Ascending aorta (tissue), 2 donors: ENCODE measurements at places on chromosomes 3 and 15. TPM values are rescaled to one million over a fixed set of nuclear protein-coding genes. Genes with fewer than 3 reads are reported as not detected.

- DNase-seq, result no peak
Measured at GRCh38 chr15:52361494-52361893, 65.9 kb upstream of the MYO5C start.

DNA sequence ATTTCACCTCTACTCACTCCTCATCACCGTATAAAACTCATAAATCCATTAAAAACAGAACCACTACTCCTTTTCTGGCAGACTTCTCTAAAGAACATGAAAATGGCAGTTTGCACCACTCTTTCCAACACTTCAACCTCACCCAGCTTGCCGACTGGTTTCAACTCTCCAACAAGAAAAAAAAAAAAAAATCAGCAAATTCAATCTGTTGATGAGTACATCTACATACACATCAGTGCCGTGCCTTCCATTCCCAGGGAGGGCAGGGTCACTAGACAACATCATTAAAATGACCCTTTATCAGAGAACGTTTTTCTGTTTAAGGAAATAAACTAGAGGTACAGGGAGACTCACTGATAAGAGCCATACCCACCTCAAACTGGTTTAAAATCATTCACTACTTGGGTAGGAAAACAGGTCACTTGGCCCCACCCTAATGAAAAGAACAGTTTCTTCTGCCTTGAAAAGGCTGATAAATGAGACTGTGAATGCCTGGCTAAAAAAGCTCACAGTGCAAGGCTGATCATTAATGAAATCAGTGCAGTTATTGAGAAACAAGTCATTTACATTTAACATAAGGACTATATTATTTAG lies 6.0 kb downstream of the ANXA2 start:
- peak; percentile 41 for DNase-seq

The SSUH2 gene
- total RNA-seq, result not detected

GRCh38 chr15:74787251-74788041 lies 5.6 kb downstream of the CSK start:
- DNase-seq, result peak; percentile 81

The SPESP1 gene
- total RNA-seq, result 6.1 TPM

The PARP15 gene
- not detected for total RNA-seq

- no peak for DNase-seq
Measured at GRCh38 chr3:29614954-29615353, 334.1 kb downstream of the RBMS3 start.

The FEZF2 gene
- total RNA-seq, result not detected

DNA sequence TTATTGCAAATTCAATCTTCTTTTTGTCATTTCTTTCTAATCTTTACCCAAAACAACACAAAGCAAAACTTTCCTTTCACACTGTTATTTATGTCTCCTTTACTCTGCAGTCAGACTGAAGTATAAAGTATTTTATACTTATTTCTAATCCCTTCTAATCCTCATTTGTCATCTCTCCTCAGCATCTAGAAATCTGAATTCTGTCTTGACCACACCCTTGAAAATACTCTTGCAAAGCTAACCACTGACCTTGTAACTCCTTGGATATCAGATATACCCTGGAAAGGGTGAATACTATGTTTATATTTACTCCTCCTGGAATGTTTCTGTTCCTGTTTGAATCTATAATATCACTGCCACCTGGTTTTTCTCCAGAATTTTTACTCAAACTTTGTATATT lies 481.1 kb downstream of the ZNF385D start:
- no peak for DNase-seq

DNA sequence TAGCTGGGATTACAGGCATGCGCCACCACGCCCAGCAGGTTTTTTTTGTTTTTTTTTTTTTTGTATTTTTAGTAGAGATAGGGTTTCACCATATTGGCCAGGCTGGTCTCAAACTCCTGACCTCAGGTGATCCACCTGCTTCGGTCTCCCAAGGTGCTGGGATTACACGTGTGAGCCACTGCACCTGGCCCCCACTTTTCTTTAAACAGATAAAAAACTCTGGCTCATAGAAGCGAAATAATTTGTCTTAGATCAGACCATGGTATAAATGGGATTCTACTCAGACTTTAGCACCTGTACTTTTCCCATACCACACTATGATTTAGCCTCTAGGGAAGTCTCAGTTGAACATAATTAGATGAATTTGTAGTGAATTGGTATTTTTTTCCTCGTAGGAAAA lies 182.4 kb downstream of the AKAP13 start:
- DNase-seq, result no peak

The PDE8A gene
- total RNA-seq, result 22.9 TPM

DNA sequence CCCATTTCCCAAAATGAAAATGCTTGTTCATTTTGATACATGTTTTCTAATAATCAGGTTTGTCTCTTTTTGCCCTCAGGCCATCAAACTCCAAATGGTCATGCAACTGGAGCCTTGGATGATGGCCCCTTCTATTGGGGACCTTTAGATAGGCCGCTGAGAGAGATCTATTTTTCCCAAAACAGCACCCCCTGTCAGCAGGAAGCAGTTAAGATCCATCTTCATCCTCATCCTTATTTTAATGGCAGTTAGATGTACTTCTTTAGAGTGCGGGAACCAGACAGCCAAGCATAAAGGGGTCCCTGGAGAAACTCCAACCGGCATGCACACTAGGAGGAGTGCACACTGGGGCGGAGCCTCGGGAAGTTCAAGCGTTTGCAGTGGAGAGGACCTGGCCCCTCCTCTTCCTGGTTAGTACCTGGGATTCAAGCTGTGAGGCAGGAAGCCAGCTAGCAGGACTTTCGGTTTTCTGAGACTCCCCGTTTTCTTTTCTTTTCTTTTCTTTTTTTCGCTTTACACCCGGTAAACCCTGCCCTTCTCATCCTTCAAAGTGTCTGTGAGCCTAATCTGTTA lies 31.9 kb upstream of the STRIT1 start:
- DNase-seq, result no peak

GRCh38 chr3:55626279-55626665 lies 139.2 kb upstream of the WNT5A start:
- DNase-seq, result no peak

The LSAMP gene
- 0.11 TPM for total RNA-seq

The PTH1R gene
- total RNA-seq, result 10.3 TPM

DNA sequence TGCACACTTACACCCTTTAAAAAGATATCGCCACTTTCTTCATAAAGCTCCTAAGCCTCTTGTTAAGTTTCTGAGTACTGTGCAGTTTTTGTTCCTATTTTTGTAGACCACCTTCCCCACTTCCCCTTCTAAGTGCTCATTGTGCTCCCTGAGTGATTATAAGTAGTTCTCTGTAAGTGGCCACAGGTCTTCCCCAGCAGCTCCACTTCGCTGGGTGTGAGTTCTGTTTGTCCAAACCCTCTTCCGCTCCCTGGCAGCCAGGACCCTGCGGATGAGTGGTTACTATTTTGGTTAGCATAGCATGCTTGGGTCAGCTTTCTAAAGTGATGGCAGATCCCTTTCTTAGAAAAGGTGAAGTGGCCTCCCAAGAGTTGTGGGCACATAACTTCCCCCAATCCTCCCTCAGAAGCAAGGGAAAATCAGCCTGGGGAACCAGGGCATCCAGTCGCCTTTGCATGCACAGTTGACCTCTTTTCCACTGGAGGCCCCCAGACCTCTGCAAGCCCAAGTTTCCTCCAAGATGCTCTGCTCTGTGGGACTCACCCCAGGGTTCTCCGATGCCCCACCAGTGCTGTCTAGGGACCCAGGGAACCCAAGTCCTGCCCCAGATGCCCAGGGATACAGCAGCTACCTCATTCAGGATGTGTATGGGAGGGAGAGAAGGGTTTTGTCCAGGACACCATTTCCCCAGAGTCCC lies 69.6 kb downstream of the ATP10A start:
- no peak for DNase-seq

The SH2D7 gene
- total RNA-seq, result not detected

DNA sequence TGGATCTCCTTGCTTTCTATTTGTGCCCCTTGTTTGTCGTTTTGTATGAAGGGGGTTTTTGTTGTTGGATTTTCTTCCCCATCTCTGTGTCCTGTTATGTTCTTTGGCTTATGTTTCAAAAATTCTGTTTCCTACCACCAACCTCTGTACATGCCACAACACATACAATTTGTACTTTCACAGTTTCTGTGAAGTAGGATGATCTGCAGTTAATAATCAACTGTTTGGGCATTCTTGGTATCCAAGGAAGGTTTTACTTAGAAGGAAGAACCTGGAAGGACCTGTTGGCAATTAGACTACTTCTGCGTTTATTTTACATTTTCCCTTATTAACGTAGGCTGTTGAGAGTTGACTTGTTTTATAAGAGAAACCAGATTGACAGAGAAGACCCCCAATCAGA lies 8.3 kb downstream of the SETD5 start:
- DNase-seq, result no peak
